ENCODE measurements at places on chromosomes 12 and 14.

- no peak for DNase-seq
Observed at GRCh38 chr14:98591161-98591560, 680.8 kb downstream of the BCL11B start.

DNA sequence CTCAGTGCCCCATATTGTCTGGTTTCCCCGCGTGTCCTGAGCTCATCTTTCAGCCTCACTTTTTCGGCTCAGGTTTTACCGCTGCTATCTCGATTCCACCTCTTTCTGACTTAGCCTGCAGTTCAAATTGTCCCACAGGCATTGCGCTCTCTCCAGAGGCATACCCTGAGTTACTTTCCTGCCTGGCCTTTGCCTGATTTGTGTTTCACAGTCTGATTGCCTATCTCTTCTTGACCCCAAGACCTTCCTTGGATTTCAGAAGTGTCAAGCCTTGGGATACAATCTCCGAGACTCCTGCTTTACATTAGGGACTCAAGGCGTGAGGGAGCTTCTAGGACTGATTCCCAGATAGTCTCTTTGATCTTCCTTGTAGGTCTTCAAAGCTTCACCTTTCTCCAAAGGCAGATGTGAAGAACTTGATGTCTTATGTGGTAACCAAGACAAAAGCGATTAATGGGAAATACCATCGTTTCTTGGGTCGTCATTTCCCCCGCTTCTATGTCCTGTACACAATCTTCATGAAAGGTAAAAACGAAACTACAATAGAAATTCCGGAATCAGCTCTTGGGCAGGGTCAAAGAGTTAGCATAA lies 629 bp downstream of the LETMD1 start:
- no peak for DNase-seq

- DNase-seq = no peak
Observed at GRCh38 chr14:78106381-78106780, 63.8 kb upstream of the NRXN3 start.

GRCh38 chr12:22653075-22653474 lies 28.1 kb downstream of the ETNK1 start:
- no peak for DNase-seq

- DNase-seq = no peak
Observed at GRCh38 chr14:99430491-99430890, 50.2 kb downstream of the SETD3 start.

DNA sequence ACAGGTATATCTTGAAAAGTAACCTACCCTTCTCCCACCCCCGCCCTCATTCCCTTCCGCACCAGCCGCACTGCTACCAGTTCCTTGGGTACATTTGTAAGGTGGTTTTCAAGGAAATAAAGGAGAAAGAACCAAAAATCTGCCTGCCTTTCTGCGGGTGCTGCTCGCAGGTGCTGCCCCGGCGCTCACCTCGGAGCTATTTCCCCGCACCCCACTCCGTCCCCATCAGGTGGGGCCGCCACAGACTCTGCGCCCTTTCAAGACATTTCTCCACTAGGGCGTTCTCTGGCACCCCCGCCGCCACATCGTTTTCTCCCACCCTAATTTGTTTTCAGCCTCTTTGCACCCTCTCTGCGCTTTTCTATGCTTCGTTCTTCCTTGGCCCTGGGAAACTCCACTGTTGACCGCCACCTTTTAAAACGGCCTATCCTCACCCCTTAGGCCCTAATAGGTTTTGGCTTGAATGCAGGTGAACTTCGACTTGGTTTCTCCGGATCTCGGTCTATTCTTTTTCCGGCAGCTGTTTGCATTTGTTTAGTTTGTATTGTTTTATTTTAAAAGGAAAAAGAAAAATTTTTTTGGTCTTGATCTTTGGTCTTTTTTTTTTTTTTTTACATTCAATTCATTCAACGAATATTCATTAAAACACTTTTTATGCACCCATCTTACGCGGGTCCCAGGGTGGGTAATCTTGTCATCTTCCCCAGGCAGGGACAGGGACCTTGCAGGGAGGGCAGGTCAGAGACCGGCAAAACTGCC lies 3.0 kb downstream of the VSX2 start:
- DNase-seq = no peak

DNA sequence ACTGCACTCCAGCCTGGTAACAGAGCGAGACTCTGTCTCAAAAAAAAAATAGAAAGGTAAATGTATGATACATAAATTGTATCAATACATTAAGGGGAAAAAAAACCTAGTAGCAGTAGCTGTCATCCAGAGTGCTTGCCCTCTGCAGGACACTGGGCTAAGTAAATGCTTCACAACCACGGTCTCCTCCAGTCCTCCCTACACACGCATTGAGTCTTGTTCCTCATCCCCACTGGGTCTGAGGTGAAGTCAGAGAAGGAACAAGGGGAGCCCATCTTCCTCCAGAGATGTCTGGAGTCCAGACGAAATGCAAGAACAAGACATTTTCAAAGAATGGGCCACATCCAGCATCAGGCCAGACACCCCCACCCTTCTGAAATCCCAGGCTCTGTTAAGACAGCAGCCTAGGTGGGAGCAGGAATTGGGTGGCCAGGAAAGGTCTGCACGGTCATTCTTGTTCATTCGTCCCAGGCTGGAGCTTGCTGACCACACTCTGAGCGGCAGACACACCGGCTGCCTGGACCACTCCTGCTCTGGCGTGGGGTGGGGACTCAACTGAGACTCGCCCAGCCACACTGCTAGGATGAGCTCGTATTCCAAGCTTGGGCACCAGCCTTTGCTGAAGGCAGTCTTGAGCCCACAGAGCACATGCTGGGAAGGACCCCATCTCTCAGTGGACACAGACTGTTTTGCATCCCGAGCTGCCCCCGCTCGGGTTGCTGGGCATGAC lies 45.5 kb downstream of the CHGA start:
- DNase-seq = no peak

GRCh38 chr12:73374360-73374759 lies 1102.2 kb downstream of the TRHDE start:
- DNase-seq = no peak

DNA sequence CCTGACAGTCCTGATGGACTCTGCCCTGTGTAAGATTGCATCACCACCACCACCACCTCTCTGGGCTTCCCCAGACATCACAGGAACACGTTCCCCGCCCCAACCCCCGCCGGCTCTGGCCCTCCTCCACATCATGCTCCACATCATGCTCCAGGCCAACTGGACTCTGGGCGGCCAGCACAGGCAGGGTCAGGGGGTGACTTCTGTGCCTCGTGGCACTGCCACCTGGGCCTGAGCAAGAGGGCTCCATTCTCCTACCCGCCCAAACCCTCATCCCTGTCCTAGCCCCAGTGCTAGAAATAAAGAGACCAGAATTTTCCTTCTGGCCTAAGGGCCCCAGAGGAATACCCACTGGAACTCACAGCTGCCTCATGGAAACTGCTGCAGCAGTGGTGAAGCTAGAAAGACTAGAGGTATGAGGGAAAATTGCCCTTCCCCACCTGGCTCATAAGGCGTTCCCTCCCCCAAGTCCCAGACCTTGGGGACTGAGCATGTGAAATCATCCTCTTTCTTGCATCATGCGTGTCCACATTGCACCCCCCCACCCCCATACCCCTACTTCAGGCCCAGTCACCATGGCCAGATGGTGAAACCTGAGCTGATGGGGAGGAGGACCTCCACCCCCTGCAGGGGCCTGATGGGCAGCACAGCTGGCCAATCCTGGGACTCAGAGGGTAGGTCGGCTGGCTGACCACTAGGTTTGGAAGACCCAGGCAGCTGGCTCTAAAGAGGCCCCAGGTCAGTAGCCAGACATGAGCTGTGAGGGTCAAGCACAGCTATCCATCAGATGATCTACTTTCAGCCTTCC lies at the start of gene INHBE:
INHBE (plus strand) TSS at position 742 of the 808 bp plus-strand sequence. CDS start 230 bp downstream, outside the sequence.
- DNase-seq = no peak

GRCh38 chr12:71763677-71764379 lies 9.2 kb downstream of the RAB21 start:
- DNase-seq = no peak

GRCh38 chr12:66962290-66962689 lies 283.4 kb upstream of the GRIP1 start:
- no peak for DNase-seq

DNA sequence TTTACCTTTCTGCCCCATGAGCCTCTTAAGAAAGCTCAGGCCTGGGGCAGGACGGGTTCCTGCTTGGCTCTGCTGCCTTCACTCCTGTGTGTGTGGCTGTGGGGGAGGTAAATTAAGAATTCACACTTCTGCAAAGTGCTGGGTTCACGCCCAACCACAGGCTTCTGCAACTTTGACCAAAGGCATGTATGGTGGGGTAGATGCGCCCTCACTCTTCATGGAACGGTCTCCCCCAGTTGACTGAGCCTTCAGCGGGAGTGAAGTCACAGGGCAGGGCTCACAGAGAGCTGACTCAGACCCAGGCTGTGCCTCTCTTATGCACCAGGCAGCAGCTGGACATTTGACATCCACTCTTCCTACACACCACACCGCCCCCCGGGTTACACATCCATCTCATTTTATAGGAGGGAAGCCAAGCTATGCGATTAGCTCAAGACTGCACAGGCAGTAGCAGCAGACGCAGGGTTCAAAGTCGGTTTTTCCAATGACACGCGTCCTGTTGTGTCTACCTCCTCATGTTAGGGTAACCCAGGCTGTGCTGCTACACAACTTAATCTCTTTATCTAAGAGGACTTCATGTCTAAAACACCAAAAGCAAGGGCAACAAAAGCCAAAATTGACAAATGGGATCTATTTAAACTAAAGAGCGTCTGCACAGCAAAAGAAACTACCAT lies 15.4 kb upstream of the BCL11B start:
- DNase-seq = no peak

- DNase-seq = no peak
Observed at GRCh38 chr14:99749142-99749541, 44.1 kb upstream of the EML1 start.

GRCh38 chr12:107670999-107671643 lies 14.5 kb upstream of the PWP1 start:
- DNase-seq = no peak

- no peak for DNase-seq
Observed at GRCh38 chr12:25972783-25973182, 14.3 kb downstream of the RASSF8 start.

DNA sequence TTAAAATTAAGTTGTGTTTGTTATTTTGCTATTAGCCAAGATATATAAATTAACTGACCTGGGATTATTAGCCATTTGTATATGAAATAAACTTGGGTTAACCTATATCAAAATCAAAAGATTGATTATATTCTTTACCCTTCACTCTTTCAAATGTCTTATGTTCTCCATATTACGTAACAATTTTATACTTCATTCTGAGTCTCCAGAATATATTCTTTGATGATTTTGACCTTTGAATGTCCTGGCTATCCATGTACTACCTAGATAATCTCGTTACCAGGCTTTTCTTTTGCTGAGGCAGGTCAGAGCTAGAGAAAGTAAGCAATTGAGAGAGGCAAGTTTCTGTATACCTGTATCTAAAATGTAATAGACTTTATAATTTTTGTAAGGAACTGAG lies 3.6 kb downstream of the PPM1A start:
- no peak for DNase-seq

DNA sequence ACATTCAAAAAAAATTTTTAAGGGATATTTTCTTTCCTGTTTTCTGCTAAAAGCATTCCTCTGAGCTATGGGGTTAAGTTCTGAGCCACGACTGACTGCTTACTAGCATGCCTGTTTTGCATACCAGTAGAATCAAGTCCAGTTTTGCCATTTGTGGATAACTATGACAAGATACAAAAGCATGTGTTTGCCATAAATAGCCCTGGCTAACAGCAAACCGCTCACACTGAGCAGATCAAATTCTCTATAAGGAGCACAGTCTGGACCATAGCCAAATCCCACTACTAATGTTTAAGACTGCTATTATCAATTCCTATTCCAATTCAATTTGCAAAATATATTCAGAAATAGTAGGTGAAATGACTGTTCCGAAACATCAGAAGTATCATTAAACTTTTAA lies 3.2 kb downstream of the CFL2 start:
- no peak for DNase-seq

- DNase-seq = no peak
Observed at GRCh38 chr14:103935102-103935501, 6.8 kb downstream of the TDRD9 start.

DNA sequence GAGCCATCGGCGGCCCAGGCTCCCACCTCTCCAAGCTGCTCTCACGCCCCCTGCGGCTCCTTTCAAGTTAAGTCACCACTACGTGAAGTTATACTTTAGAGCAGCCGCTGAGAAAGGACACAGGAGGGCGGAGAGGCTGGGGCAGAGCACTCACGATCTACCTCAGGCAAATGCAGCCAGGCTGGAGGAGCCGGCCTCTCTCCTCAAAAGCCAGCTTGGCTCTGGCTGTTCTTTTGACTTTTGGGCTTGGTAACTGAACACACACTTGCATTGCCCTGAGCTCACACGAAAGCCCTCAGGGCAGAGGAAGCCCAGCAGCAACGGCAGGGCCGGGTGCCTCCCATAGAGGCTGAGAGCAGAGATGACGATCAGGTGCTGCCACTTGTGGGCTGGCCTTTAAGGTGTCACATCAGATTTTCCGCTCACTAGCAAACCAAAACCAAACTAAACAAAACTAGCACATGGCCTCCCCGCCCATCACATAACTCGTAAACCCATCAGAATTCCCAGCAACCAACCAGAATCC lies 75.2 kb downstream of the PITPNM2 start:
- DNase-seq = no peak

- no peak for DNase-seq
Observed at GRCh38 chr12:68007033-68007432, 17.8 kb downstream of the IFNG-AS1 start.

DNA sequence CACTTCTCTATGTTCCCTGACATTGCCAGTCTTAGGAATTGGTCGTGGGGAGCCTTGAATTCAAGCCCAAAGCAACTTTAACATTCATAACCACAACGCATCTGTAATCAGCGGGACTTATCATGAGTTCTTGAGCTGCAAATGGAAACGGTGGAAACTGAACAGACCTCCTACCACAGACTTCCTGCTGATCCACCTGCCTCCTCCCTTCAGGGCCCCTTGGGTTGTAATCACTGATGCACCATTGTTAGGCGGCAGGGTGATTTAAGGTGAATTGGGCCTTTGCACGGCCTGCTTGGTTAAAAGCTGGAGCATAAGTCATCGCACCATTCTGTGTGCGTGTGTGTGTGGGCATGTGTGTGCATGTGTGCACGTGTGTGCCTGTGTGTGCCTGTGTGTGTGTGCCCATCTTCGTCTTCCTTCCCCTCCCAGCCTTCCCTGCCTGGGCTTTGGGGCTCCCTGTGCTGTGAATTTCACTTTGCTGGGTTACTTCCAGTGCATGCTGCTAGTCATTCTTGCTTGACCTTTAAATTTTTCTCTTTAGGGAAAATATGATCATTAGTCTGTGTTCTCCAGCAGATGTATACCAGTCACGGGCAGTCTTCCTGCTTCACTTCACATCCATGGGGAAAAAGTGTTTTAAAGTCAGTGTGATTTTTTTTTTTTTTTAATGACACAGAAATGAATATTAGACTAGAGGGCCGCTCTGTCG lies 29.1 kb downstream of the CHST11 start:
- no peak for DNase-seq

DNA sequence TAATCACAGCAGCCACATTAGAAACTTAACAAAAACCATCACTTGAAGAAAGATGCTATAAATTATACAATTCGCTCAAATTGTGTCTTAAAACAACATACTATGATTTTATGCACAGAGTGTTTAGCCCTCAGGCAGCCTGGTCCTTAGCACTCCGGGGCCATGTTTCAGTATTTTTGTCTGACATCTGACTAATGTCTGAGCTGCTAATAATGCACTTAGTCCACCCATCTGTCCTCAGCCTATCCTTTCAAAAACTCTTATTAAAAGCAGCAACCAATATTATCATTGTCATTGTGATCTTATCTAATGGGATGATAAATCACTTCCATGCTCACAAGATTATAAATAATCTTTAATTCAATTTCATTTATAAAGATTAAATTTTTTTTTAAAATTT lies 602.7 kb upstream of the FOXG1 start:
- no peak for DNase-seq

- no peak for DNase-seq
Observed at GRCh38 chr14:42391146-42391834, 784.6 kb downstream of the LRFN5 start.

Data from left cardiac atrium (tissue), 4 donors.